ENCODE measurements at places on chromosomes 4 and X.

DNA sequence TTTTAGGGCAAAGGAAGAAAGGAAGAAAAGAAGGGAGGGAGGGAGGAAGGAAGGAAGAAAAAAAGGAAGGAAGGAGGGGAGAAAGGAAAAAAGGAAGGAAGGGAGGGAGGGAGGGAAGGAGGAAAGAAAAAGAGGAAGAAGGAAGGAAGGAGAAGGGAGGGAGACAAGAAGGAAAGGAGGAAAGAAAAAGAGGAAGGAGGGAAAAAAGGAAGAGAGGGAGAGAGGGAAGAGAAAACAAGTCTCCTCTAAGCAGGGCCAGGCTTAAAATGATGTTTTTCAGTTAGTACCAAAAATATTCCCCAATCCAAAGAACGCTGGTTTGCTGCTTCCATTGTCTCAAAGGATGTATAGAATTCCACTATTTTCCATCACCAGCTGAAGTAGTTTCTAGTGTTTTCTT, 2.0 kb downstream of the TIGD4 start:
- no peak for DNase-seq

DNA sequence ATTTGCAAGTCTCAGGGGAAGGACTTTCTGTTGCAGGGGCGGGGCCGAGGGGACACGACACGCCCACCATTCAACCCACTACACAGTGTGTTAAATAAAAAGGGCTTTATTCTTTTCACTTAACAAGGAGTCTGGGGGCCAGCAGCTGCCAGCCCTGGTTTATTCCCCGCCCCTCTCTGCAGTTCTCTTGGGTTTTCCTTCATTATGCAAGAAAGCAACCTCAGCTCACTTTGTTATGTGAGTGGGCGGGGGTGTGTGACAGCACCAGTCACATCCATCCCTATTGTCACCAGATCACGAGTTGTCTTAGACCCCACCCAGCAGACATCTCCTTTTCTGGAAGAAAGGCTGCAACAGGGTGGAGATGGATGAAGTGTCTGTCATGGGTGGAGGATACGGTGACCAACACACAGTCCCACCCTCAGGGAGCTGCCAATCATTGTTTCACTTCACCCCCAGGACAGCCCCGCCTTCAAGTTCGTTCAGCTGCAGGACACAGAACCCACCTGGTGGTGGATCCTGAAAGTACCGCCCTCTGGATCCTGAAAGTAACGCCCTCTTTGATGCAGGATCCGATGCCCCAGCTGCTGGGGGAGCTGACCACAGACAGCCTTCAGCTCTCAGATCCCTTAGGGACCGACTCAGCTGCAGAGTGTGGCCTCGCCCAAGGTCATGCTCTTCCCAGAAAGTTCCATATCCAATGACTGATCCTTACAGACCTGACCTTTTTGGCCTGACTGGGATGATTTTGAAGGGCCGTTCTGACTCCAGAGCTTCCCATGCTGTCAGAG, 79.6 kb downstream of the SMIM20 start:
- no peak for DNase-seq

GRCh38 chr4:142977182-142977581, 131.1 kb upstream of the INPP4B start:
- no peak for DNase-seq

DNA sequence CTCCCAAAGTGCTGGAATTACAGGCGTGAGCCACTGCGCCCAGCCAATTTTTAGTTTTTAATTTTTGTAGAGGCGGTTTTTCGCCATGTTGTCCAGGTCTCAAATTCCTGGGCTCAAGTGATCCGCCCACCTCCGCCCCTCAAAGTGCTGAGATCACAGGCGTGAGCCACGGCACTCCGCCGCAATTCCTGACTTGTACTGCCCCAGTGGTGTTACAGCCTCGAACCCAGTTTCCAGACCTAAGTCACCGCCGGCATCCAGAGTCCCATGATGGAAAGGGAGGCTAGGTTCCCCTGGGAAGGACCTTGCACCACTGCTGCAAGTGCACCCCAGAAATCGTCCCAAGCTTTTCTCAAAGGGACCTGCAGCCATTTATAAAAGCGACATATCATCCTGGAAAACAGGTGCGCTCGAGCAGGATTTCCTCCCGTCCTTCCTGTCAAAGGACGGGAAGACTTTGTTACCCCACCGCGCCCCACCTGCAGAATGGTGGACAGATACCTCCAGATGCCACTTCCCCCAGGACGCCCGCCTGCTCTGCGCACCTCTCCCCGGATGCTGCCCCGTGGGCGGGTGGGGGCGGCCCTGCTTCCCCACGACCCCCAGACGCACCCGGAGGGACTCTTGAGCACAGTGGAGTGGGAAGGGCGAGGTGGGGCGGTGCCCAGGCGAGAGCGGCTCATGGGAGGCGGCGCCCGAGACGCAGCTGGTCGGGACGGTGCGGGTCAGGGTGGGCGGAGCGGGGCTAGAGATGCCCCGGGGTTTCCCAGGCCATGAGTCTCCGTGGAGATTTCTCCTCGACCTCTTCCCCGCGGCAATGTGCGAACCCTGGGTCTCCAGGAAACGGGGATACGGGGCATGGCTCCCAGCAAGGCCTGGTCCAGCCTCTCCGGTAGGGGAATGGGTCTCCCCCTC, 947 bp upstream of the RPL10 start:
- peak; percentile 71 for DNase-seq

All from adipocyte (in vitro differentiated cells).